ENCODE measurements at places on chromosomes 16 and 17.
A peak's percentile ranks its signal among the peaks of the same experiment; 100 is the strongest.

DNA sequence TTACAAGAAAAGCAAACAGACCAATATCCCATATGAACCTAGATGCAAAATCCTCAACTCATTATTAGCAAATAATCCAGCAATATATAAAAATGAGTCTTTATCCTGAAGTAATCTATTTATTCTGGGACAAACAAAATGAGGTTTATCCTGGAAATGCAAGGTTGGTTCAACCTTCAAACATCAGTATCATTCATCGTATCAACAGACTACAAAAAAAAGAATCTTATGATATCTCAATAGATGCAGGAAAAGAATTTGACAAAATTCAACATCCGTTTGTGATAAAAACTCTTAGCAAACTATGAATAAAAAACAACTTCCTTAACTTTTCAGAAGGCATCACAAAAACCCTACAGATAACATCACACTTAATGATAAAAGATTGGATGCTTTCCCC lies 18.4 kb upstream of the BAIAP2 start:
- no peak for DNase-seq

GRCh38 chr16:84461413-84462295 lies 42.8 kb downstream of the MEAK7 start:
- DNase-seq, result no peak

DNA sequence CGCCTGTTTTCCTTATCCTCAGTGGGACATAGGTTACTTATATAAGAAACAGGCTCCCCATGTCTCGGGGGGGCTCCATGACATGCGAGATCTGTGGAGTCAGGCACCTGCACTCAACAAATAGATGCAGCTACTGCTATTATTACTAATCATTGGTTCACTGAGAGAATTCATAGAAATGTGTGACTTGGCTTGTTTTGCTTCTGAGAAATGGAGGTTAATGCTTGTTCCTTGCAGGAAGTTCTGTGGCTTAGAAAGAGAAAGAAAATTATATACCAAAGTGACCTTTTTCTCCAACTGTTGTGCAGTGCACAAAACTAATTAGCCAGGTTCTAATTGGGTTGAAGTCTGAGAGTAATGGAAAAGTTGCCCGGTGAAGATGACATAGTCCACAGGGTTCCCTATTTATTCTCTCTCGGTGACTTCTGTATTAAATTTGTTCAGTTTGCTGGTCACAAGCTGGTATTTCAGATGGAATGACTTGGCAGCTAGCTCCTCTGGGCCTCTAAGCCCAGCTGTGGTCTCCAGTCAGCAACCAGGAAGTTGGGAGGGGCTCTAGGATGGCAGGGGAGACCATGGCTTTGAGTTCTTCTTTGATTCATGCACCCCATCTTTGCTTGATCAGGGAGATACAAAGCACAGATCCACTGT lies 17.6 kb upstream of the MAF start:
- DNase-seq, result no peak

DNA sequence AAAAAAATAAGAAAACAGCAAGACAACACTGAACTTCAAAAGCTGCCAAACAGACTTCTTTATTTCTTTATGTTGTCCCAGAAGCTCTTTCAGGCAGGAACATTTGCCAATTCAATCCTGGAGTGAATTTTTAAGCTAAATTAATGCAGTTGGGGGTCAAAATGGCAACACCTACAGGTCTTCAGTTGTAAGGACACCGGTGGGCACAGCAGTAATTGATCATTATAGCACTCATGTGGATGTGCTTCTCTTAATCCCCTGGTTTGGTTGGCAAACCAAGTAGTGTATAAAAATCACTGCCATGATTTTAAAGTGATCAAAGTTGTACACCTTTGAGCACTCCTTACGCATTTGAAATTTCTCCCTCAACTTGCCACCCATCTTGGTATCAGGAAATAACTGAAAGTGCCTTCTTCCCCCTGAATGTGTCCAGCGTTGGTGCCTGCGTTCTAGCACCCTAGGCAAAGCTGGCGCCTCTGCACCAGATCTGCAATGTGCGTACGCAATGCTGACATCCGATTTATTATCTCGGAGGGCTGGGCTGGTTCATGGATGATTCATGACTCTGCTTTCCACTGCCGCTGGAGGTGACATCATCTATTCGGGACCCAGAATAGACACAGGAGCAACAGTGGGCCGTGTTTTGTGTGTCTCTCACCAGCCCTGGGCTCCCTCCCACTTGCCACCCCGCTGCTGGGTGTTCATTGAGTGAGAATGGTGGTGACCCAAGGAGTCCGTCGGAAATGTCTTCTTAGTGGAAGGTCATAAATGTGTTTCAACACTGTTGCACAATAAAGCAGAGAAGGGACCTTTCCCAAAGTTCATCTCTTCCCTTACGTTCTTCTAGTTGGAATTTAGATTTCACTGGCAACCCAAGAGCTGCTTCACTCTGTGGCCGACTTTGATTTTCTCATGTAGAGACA lies 203.4 kb downstream of the CCDC182 start:
- no peak for DNase-seq

GRCh38 chr17:21318439-21318838 lies 33.9 kb downstream of the MAP2K3 start:
- no peak for DNase-seq

- DNase-seq, result no peak
These were observed 112.2 kb downstream of the PITPNC1 start for GRCh38 chr17:67489273-67489672.

DNA sequence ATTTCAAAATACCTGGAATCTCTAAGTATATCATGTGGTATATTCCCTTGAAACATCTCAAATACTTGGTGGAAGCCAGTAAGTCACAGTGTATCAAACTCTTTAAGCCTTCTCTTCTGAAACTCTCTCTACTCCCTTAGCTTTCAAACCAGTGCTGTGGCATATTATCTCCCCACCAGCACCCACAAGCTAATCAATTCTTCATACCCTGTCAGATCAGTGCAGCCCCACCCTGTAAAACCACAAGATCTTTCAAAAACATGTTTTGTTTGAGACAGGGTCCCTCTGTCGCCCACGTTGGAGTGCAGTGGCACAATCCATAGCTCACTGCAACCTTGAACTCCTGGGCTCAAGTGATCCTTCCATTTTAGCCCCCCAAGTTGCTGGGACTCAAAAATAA lies 91.6 kb upstream of the C17orf78 start:
- no peak for DNase-seq

DNA sequence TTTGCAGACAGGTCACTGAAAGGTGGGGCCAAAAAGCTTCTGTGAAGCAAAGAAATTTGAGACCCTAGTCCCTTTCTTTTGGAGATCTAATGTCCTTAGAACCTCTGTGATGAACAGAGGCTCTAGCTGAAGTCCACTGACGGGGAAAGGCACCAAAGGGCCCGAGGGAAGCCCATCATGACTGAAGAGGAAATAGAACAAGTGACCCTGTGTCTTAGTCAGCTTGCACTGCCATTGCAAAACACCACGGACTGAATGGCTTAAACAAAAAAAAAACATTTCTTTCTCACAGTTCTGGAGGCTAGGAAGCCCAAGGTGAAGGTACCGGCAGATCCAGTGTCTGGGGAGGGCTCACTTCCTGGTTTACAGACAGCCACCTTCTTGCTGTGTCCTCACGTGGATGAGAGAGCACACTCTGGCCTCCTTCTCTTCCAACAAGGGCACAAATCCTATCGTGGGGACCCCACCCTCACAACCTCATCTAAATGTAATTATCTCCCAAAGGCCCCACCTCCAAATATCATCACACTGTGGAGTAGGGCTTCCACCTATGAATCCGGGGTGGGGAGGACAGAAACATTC lies 24.3 kb upstream of the ASGR2 start:
- no peak for DNase-seq

DNA sequence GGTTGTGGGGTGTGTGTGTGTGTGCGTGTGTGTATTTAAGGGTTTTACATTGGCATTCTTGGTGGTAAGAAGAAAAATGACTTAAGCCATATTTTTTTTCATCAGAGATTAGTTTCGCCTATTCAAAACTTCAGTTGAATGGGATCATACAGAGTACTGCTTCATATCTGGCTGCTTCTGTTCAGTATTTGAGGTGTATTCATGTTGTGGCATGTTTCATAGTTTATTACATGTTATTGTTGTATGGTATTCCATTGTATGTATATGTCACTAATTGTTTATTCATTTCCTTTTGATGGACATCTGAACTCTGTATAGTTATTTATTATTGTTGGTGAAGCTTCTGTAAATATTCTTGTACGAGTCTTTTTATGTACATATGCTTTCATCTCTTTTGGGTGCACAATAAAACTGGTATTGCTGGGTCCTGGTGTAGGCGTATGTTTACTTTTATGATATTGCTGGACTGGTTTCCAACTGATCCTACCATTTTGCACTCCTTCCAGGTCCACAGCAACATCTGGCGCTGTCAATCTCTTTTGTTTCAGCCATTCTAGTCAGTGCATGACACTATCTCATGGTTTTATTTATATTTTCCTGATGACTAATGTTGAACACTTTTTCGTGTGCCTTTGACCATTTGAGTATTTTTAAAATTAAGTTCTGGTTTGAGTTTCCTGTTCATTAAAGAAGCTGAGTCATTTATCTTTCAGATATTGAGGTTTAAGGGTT lies 77.4 kb upstream of the MAF start:
- DNase-seq, result peak; percentile 97

GRCh38 chr17:61420052-61420451 lies 20.4 kb downstream of the TBX2 start:
- no peak for DNase-seq

- no peak for DNase-seq
These were observed 3.3 kb downstream of the AXIN1 start for GRCh38 chr16:349211-349610.

DNA sequence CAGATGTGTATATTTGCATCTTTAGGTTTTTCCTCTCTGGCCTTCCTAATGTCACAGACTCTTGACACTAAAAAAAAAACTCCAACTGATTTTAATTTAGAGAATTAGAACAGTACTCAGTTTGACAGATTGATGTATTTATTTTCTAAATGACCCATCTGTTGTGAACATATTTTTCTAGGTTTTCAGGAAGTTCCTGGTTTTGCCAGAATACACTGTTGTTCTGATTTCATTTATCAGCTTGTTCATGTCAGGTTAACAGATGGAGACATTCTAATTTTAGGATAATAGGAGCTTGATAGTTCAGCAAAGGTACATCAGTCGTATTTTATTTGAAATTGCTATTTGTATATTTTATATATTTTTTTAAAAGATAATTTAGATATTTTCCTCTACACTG lies 133.4 kb downstream of the TANC2 start:
- no peak for DNase-seq

GRCh38 chr17:80529104-80529903 lies 15.3 kb upstream of the RPTOR start:
- peak; percentile 86 for DNase-seq

DNA sequence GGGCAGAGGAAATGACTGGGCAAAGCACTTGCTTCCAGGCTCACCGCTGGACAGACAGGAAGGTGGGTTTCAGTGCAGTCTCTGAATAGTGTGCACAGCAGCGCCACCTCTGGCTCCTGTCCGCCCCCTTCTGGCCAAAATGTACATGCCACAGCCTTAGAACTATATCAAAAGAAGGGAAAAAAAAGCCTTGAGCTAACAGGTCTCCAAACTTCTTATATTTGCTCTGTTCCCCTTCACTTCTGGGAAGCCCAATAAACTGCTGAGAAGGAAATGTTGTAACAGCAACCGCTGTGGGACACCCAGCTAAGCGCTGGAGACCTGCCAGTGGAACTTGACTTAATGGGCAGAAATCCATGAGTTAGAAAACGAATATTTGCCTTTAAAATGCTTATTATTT lies 17.5 kb downstream of the COG7 start:
- peak; percentile 41 for DNase-seq

GRCh38 chr16:13429416-13429815 lies 490.5 kb upstream of the ERCC4 start:
- no peak for DNase-seq

DNA sequence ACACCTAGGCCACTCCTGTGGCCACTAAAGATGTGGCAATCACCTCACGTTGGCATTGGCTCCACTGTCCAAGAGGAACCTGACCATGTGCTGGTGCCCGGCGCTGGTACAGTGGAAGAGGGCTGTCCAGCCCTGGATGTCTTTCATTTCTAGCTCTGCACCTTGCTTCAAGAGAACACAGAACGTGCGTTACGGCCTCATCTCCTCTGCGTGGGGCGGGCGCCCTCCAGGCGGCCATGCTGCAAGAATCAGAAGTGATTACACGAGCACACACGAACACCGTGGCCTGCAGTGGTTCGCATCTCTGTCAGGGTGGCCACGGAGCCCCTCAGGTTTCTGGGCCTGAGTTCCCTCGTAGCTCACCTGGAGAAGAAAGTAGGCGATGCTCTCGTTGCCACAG lies 7.5 kb downstream of the ANKS3 start:
- DNase-seq, result no peak

DNA sequence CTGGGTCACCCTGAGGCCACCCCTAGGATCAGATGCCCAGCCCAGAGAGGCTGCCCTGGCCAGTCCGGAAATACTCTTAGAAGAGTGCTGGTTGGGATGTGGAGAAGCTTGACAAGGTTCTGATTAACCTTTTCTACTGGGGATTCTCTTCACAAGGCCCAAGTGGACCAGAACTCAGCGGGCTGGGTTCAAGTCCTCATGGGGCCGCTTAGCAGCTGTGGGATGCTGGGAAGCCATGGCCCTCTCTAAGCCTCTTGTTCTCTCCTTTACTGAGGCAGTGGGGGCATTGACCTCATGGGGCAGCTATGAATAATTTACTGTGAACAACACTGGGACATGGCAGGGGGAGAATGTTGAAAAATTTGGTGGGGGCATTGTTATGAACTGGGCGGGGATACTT lies 92.8 kb downstream of the CYLD start:
- no peak for DNase-seq

DNA sequence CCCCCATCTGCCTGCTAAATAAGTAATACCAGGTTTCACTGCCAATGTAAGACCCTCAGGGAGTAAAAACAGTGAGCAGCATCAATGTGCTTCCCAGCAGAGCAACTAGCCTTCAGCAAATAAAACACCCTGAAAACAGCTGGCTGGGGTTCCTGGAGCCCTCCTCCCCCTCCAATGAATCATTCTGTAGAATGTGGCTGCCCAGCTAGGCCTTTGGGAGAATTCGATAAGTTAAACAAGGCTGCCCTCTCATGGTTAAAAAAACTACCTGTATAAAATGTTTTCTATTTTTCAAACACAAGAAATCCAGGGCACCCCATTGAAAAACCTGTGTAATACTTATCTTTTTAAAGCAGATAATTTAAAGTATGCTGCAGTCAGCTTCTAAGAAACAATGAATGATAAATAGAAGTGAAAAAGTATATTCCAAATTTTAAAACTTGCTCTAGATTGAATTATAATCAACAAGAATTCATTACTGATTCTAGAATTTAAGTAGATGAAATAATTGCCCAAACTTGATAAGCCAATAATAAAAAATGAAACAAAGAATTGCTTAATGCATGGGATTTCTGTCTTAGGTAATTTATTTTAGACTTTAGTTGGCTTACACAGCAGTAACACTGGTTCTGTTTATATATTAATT lies 9.4 kb upstream of the TOM1L1 start:
- peak; percentile 88 for DNase-seq
